ENCODE measurements at places on chromosomes 2 and 18. TPM values are rescaled to one million over a fixed set of nuclear protein-coding genes. Genes with fewer than 3 reads are reported as not detected.
A peak's percentile ranks its signal among the peaks of the same experiment; 100 is the strongest.

Gene COL4A4
- 49.7 TPM for polyA plus RNA-seq

Gene ATP6V1B1
- 58.0 TPM for polyA plus RNA-seq

Gene LHCGR
- polyA plus RNA-seq = 0.24 TPM

Gene CAPN13
- polyA plus RNA-seq = 2.0 TPM

Gene RIT2
- not detected for polyA plus RNA-seq

Gene PRSS56
- polyA plus RNA-seq = not detected

Gene SERPINB2
- polyA plus RNA-seq = 0.15 TPM

Gene NCKAP5
- 10.1 TPM for polyA plus RNA-seq

DNA sequence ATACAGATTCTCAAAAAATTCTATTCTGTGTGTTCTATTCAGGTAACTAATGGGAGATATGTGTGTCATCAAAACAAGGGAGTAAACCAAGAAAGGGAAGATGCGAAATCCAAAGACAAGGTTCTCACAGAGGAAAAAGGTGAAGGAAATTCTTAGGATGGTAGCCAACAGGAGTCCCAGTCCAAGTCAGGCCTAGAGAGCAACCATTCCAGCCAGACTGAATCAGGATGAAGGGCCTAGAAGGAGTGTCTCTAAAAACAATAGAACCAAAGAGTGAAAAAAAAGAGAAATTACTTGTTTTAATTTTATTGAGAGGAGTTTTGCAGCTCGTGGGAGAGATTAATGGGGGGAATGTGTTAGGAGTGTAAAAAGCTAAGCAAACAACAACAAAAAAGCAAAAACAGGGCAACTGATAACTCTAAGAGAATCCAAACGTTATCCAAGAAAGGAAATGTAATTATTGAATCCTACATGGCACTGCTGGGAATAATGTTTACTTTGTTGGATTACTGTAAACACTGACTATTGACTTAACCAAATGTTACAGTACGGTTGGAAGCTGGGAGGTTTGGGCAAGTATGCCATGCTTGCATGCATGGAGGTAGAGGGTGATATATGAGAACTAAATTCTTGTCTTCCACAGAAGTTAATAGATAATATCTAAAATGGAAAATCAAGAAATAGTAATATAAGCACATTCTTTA is 12.3 kb downstream of the MAP3K20 start:
- DNase-seq = no peak

- no peak for DNase-seq
Observed at GRCh38 chr2:233686928-233687327, 5.2 kb downstream of the UGT1A7 start.

DNA sequence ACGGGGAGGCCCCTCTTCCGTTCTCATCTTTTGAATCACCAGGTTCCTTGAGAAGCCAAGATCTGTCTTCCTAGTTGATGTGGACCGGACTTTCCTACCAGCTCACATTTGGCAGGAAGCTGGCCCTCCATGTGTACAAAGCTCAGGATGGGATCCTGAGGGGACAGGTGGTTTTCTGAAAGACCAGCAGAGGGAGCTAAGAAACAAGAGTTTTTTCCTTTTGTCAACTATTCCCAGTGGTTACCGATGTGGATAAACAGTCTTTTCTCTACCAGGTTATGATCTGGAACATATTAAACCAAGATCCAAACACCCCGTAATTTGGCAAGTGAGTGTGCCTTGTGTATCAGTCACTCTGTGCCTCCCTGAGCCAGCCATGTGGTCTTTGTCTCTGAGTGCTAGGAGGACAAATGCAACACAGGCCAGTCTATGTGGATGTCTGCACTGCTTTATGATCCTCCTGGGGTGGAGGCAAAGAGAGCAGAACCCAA is 25.1 kb upstream of the ARHGAP25 start:
- peak; percentile 18 for DNase-seq

DNA sequence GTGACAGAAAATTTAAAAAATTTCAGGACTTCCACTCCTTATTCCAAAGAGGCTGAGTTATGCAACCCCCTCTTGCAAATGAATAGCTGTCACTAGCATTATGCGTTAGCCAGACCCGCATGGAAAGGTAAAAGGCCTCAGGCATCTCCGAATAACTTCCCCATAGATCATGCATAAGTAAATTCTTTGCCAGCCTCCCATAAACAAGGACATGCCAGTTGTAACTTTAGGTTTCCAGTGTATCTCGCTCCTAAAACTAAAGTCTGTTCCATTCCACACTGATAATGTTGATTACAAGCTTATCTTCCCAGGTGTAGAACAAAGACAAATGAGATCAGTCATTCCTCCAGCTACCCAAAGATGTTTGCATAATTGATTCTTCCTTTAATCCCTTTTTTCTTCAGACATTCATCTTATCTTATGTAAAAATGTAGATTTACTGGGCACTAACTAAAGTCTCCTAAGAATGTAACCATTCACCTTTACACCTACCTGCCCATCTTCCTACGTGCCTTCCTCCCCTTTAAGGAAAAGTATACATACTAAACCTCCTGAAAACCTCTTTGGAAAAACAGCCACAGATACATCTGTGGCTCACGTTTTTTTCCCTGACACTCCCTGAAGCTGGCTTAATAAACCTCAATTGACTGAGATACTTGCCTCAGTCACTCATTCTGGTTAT is 13.6 kb upstream of the NFU1 start:
- DNase-seq = no peak

DNA sequence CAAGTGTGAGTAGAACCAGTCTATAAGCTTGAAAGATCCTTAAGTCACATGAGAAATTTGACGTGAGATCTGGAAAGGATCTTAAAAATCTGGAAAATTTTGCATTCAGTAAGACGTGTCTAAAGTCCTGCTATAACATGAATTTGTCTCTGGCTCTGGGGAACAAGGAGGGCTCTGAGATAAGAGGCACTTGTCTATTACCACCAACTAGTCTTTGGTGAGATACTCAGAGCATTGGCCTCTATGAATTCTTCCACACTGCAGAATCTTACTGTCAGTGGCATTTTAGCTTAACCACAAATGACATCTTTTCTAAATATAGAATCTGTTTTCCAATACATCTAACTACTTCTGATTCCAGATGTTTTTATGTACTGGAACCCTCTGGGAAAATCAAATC is 1504.5 kb downstream of the DPP10 start:
- no peak for DNase-seq

DNA sequence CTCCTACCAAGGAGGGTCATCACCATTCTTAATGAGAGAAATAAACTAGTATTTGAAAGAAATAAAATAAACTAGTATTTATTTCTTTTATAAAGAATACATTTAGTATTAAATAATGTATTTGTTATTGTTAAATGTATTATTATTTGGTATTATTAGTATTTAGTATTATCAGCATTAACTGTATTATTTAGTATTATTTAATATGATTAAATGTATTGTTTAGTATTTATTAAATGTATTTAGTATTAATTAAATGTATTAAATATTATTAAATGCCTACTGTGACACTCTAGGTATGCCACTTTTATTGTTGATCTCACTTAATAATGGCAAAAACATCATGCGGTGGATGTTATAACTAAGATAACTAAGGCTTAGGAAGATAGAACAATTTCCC is 353.6 kb upstream of the MAP2 start:
- no peak for DNase-seq

DNA sequence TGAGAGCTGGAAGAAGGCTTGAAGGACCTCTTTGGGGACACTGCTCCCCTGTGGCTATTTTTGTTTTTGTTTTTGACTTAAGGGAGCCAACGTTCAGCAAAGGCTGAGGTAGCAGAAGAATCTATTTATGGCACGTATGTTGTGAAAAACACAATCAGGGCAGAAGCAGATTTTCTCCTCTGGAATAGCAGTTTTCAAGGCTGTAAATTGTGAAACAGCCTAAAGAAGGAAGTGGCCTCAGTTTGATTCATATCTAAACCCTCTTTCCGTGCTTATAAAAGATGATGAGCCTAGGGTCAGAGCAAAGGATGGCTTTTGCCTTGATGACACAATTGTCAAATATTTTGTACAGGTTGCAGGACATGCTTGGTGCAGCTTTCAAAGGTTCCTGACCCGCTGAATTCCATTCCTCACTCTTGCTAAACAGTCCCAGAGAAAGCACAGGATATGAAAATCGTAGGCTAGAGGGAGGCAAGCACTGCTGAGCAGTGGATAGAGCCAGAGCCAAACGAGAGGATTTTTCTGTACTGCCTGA is 106.2 kb upstream of the DLX2 start:
- no peak for DNase-seq

DNA sequence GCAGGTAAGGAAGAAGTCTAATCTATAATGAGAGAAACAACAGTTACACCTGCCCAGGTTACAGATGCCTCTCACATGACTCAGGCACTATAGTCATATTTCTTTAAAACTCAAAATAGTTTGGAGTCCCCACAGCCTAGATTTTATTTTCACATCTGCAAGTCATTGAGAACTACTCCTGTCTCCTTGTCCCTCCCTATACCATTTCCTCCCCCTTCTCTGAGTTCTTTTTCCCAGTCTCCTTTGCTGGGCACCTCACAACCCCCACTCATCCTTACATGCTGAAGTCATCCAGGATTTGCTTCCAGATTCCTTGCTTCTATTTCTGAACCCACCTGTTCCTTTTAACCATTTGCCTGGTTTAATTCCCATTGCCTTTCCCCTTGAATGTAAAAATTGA is 73.1 kb upstream of the KCNE4 start:
- DNase-seq = no peak

DNA sequence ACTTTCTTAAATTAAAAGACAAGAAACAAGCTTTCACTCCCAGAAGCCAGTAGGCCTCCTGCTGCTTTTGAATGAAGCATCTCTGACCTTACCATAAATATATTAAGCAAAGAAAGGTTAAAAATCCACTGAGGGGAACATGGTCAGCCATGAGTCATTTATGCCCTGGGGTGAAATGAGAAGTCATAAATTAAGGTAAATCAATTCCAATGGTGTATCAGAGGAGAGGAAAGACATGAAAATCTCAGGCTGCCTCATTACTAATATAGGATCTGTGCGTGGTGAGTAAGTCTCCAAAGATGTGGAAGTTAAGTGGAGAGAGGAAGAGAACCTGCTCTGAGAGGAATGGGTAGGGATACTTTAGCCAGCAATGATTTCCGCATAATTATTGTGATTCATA is 292.3 kb upstream of the CHAC2 start:
- DNase-seq = no peak

GRCh38 chr18:50454387-50454988 is 79.6 kb downstream of the SKA1 start:
- no peak for DNase-seq

GRCh38 chr2:81549646-81550045 is 1245.1 kb upstream of the LRRTM1 start:
- no peak for DNase-seq

DNA sequence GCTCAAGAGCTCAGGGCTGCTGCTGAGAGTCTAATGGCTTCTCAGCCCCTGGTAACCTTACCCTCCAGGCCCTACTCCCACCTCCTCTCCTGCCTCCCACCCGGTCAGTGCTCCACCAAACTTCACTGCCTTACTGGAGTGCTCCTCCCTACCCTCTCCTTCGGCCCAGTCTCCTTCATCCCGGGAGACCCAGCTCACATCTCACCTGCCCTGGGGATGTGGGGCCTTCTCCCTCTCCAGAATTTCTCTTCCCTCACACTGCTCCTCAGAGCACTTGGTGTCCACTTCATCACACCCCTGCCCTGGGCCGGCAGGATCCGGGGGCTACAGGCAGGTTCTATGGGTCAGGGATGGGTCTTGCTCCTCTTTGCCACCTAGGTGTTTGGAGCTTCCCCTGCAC is 21.6 kb downstream of the PTPN18 start:
- no peak for DNase-seq

Measured in right renal cortex interstitium (tissue), 3 donors.